ENCODE measurements at places on chromosomes 2 and 18. TPM values are rescaled to one million over a fixed set of nuclear protein-coding genes. Genes with fewer than 3 reads are reported as not detected.

Gene ROCK2
- 89.4 TPM for total RNA-seq

Gene CROCC2
- not detected for total RNA-seq

Gene SCN2A
- total RNA-seq: 0.31 TPM

Gene DHRS9
- 1.6 TPM for total RNA-seq

Gene HOXD1
- not detected for total RNA-seq

Gene CPO
- total RNA-seq: 1.6 TPM

Measured in tongue (tissue), 3 donors.